ENCODE measurements at places on chromosomes 4 and X.

DNA sequence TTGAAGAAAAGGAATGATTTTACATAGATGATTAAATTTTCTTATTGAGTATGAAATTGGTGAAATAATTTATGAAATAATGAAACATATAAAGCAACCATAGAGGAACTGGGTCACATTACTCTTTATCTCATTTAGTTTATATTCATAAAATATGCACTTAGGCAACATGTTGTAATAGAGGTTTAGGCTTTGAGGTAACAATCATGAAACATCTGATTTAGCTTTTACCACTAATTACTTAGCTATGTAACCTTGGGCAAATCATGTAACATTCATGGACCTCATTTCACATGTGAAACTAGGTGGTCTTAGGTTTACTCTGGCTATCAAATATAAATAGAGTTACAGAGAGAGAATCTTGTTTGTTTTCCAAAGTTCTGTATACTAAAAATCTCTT lies 54.5 kb upstream of the SMARCA5 start:
- DNase-seq, result no peak

DNA sequence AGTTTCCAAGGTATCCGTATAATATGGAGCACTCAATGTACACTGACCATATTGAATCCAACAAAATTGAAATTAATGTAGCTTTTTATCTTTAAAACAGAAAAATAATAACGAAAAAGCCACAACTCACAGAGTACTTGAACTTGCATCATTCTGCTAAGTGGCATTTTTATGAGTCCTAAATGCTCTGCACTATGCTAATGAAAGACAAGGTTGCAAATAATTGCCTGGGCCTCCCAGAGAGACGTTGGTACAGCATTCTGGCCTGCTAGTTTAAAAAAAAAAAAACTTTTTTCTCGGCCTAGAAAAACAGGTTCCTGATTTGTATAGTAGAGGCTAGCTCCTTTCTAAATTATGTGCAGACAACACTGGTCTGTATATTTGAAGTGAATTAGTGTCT lies 4.3 kb upstream of the FAM9B start:
- DNase-seq, result no peak

GRCh38 chr4:114046331-114046730 lies 66.9 kb upstream of the ARSJ start:
- DNase-seq, result no peak

DNA sequence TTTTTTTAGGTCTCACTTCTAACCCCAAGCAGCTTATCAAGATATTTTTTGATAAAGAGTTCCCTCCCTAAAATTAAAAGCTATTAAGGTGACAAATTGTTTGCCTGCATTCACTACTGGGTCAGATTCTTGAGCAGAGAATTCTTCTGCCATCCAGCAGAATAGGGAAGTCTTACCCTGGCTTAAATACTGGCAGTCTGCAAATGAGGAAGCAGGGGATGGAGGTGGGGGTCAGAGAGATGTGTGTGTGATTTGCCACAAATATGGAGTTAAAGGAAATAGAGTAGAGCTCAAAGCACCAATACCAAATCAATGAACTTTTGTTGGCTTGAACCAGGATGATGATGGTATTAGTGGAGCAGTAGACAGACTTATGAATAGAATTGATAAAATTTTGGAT lies 122.2 kb downstream of the ANXA5 start:
- DNase-seq, result no peak

DNA sequence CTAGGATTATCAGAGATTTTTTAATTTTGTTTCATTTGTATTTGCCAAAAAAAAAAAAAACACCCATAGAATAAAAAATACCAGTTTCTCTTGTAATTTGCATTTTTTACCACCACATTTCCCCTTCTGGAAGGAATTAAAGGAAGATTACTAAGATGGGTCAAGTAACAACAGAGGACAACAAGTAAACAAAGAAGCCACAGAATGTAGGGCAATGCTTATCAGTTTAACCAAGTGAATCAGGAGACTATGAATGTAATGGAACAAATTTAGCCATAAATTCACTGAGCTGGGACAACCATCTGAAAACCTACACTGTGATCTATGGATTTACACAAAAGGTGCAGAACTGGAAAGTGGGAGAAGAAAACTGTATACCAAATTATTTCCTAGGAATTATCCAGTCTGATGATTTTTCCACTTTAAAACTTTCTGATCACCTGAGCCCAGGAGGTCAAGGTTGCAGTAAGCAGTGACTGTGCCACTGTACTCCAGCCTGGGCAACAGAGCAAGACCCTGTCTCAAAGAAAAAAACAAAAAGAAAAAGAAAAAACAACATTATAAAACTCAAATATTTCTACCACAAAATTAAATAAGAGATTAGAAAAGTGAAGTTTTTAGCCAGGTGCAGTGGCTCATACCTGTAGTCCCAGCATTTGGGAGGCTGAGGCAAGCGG lies 32.4 kb downstream of the LRBA start:
- no peak for DNase-seq

DNA sequence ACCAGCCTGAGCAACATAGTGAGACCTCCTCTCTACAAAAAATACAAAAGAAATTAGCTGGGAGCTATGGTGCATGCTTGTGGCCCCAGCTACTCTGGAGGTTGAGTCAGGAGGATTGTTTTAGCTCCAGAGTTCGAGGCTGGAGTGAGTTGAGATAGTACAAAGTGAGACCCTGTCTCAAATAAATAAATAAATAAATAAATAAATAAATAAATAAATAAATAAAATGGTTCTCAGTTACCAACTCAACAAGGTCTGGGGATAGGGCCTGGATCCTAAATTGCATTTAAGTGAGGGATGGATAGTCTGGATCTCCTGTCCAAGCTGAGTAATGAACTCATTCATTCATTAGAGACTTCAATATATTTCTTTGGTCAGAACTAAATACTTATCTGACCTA lies 115.7 kb upstream of the IL1RAPL2 start:
- DNase-seq, result no peak

- DNase-seq, result no peak
Observed at GRCh38 chr4:37762991-37763368, 63.5 kb upstream of the PGM2 start.

GRCh38 chrX:42269186-42269585 lies 345.8 kb upstream of the CASK start:
- no peak for DNase-seq
